ENCODE measurements at places on chromosomes 5 and 9.

GRCh38 chr9:128884164-128884563, 2.2 kb downstream of the LRRC8A start:
- DNase-seq = no peak

DNA sequence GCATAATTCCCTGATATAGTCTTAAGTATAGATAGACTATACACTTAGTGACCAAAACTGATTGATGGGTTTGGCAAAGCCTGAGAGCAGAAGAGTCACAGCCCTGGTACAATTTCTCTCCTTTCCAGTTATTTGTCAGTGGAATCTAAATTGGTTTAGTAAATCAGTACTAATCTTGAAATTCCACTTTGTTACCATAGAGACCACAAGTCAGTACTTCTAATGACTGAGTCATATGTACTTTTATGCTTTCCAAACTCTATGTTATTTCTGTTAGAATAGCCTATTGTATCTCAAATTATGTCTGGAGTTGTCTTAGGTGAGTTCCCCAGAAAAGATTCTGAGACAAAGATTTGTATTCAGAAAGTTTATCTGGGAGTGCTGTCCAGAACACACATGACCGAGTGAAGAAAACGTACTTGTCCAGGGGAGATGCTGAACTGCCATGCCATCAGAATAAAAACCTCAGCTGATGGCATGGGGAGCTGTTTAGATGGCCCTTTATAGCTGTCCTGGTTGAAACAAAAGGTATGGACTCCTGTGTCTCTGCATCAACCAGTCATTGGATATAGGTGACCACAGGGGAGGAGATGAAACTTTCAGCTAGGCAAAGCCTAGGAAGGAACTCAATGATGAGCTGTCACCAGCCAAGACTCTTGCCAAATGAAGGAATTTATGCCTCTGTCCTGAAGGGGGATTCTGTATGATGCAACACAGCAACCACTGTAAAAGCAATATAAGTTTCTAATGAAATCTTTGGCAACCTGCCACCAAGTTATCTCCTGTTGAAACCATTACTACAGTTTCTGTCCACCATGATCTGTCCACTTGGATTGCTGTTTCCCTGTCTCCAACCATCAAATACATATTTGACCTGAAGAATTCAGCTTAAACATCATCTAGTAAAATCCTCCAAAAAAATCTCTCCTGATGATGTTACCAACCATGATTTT, 18.0 kb upstream of the SMC2 start:
- no peak for DNase-seq

DNA sequence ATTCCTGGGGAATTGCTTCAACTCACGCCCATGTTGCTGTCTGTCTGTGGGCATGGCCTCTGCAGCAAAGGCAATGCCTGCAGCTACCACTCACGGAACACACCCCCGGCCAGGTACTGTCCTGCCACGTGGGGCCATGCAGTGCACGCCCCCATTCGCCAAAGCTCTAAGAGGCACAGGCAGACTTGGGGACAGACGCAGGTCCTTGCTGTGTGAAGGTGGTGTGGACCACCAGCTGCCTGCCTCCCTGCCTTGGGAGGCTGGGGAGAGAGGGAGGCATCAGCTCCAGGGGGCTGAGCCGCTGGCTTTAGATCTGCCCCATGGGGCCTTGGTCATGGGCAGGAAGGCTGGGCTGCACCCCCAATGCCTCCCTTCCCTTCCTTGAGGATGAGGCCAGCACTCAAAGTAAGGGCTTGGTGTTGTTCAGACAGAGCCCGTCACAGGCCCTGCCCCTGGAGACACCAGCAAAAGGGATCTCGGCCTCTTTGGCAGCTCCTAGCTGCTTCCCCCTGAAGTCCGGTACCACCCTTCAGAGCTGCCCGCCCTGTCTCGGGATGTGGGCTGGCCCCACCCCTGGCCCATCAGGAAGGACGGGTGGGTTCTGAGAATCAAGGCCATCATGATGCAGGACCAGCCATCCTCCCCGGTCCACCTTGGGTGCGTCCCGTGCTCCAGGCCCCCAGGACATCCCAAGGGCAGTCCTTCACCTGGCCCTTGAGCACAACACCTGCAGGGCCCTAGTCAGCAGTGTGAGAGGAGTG, 2.3 kb downstream of the GRIN1 start:
- no peak for DNase-seq

DNA sequence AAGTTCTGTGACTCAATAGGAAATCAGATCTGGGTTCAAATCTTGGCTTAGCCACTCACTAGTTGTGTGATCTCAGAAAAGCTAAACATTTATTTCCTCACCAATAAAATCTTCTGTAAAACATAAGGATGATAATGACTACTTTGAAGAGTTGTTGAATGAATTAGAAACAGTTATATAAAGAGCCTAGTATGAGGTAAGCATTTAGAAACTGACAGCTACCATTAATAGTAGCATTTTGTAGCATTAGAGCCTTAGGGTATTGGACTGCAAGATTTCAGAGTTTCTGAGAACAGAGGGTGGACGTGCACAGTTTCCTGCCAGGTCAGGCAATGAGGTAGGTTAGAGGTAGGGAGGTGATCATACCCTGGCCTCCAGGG, 293.2 kb downstream of the CWC27 start:
- DNase-seq = no peak

GRCh38 chr5:2149195-2149539, 266.4 kb upstream of the IRX4 start:
- DNase-seq = no peak

- DNase-seq = no peak
Measured at GRCh38 chr9:34996181-34996904, 6.8 kb downstream of the DNAJB5 start.

Data from activated effector memory CD4-positive, alpha-beta T cell treated with anti-CD3 and anti-CD28 coated beads, Interleukin-2, amount 50 U/mL, for 16 hours (primary cell).